Gastrocnemius medialis (tissue), 4 donors: ENCODE measurements at places on chromosomes 2 and 18. TPM values are rescaled to one million over a fixed set of nuclear protein-coding genes. Genes with fewer than 3 reads are reported as not detected.

DNA sequence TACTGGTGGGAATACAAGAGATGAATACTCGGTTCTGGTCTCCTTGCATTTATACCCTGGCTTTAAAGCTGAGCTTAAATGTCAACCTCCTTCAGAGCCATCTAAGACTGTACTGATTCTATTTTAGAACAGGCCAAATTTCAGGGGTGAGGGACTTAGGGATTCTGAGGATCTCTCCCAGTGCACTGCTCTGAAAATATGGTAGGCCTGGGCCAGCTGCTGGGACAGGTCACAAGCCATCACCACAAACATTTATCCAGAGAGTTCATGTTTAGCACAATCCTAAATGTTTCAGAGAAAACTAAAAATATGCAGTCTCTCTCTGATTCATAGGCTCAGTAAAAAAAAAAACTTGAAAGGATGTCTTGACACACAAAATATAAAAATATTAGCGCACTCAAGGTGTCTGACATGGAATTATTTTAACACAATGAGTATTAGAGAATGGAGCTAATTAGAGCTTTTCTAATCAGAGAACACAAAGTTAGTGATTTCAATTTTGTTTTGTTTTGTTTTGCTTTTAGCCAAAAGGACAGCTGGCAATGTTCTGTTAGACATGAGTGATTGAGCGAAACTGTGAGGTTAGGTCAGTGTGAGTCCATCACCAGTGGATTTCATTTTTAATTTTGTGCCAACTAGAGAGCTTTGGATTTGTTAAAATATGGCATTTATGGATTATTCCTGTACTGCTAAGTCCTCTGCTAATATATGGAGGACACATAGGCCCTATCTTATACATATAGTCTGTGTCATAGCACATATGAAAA is 38.8 kb downstream of the MFSD6 start:
- DNase-seq, result no peak

DNA sequence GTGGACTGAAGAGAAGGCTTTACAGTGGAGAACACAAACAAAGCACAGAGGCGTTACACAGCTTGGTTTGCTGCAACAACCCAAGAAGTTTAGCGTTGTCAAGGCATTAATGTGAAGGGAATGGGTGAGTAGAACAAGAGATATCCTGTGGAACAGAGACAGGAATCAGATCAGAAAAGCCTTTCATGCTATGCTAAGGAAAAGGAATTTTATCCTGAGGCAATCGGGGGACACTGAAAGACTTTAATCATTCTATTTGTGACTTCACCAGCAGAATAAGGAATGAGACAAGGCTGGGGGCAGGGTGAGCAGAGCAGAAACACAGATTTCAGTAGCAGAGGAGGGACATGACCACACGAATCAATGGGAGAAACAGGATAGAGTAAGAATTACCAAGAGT is 600.7 kb downstream of the IRS1 start:
- DNase-seq, result no peak

- DNase-seq, result no peak
Observed at GRCh38 chr2:67255933-67256615, 141.1 kb upstream of the ETAA1 start.

- DNase-seq, result no peak
Observed at GRCh38 chr2:6353669-6354068, 512.0 kb downstream of the CMPK2 start.

Gene MYOM1
- total RNA-seq, result 281 TPM

Gene LAMA1
- total RNA-seq, result 0.05 TPM

DNA sequence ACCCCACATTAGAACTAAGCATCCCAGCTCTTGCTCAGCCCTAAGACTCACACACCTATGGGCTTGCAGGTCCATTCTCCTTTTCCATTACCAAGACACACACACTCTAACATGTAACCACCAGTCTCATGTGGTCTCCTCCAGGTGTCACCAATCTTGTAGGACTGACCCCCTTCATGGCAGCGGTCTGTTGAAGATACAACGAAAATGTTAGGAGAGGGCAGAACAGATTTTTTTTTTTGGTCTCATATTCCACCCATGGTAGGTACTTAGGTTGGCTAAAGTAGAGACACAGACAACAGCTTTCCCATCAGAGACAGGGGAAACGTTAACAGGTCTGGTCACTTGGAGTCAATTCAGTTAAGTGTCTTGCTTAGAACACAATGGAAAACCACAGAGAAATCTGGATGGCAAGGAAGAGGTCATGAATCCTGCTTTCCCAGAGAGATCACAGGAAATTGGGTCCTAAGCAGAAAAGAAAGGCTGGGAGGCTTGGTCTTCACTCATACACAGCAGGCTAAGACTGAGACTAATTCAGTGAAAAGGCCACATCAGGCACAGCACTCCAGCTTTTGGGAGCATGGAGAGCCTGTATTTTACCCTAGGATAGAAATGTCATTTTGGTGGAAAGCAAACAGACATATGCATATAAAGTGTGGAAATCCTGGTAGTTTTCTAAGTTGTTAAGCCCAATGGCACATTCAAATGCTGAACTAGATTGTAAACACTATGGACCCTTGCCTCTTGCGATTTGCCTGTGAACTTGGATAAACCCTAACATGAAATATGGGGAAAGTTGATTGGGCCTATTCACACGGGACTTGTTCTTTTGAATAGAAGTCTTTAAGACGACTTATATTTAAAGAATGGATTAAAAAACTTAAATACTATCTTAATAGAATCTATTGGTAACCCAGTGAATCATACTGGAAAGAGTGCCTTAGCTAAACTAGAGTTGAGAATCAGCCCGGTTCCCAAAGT is 3.8 kb downstream of the FN1 start:
- DNase-seq, result no peak

- DNase-seq, result no peak
Observed at GRCh38 chr2:163554864-163555263, 180.9 kb downstream of the FIGN start.

Gene ABCA12
- total RNA-seq, result not detected

DNA sequence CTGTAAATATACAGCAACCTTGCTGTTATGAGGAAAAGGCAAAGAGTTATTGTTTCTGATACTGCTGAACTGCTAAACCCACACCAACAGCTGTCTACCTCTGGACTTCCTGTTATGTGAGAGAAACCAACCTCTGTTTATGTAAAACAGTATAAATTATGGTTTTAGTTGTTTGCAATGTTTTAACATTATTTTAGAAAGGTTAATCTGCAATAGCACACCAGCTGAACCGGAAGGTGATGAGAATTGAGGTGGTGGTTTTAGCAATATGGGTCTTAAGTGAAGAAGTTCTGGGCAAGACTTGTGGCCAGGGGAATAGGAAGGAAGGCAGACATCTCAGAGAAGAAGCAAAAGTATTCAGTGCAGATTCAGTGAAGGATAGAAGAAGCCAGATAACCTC is 237.8 kb downstream of the PLCL1 start:
- no peak for DNase-seq

- DNase-seq, result no peak
Observed at GRCh38 chr2:143942486-143942885, 577.4 kb downstream of the ZEB2 start.

DNA sequence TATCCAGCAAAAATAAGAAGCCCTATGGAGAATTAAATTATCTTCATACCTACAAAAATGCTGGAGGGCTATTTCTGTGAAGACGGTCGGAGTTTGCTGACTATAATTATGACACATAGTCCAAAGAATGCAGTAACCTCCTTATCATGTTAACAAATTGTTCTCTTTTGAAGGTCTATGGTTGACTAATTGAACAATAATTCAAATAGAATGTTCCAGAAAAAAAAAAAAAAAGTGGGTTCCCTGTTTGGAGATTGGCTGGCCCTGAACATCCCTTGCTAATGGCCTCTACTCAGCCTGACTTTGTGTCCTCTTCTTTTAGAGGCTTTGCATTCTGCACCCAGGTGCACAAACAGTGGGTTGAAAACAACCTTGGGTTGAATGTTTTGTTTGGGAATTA is 82.8 kb upstream of the CCBE1 start:
- DNase-seq, result no peak
